PC-9 (cell line): ENCODE measurements at places on chromosomes 13 and 19. TPM values are rescaled to one million over a fixed set of nuclear protein-coding genes. Genes with fewer than 3 reads are reported as not detected.
A peak's percentile ranks its signal among the peaks of the same experiment; 100 is the strongest.

- no peaks in the 10 kb centered on the region for H3K4me1 ChIP-seq
- H3K27me3 ChIP-seq: peaks cover 44% of the 10 kb centered on the region
- no peaks in the 10 kb centered on the region for H3K36me3 ChIP-seq
- DNase-seq: no peak
Measured at GRCh38 chr19:31144075-31144870, 205.0 kb downstream of the TSHZ3 start.

BEST2 gene
- total RNA-seq: not detected in 2 replicates

URAD gene
- not detected in 2 replicates for total RNA-seq

ZNF726 gene
- 7.5 and 9.3 TPM in 2 replicates for total RNA-seq

GRCh38 chr13:44191504-44192171 is 182.0 kb upstream of the SERP2 start:
- no peak for DNase-seq
- no peaks in the 10 kb centered on the region for H3K36me3 ChIP-seq
- H3K27ac ChIP-seq: no peak overlapping the region
- no peak overlapping the region for H3K4me3 ChIP-seq
- peaks cover 17% of the 10 kb centered on the region for H3K4me1 ChIP-seq

ICAM5 gene
- total RNA-seq: 19.2 and 24.0 TPM in 2 replicates

DNA sequence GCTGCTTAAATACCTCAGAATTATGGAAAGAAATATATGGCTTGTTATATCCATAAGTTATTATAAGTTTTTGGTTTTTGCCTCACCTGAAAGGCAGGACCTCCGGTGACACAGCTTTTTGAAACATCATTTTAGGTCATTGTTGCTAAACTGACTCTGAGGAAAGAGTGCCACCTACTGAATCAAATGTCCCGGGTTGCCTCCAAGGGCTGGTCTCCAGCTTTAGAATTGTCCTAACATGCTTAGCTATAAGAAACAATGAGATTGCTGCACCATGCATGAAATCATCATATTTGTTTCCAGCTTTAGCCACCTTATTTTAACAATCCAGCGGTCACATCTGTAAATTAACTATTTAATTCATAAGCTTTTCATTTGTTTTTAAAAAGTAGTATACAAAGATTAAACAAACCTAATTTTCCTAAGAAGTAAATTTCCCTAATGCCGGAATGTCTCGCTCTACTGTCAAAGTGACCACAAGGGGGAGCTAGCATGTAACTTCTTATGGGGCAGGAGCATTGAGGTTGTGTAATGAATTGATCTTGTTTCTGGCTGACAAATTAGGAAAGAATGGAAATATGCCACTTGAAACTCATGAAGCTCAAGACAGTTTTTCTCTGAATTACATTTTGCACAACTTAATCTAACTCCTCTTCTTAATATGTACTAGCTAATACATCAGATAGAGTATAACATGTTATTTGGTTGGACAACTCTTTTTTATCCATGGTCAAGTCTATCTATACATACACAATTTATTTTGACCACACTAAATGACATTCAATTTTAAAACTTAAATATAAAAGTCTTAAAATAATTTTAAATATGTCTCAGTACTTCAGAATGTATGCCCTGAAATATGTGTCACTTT is 6.7 kb upstream of the PCDH17 start:
- no peaks in the 10 kb centered on the region for H3K36me3 ChIP-seq
- no peak overlapping the region for H3K27ac ChIP-seq
- DNase-seq: no peak

APOE gene
- total RNA-seq: 11.5 and 16.5 TPM in 2 replicates

STRN4 gene
- total RNA-seq: 93.3 and 131 TPM in 2 replicates

OR10H1 gene
- total RNA-seq: 0.20 TPM in 1 of 2 replicates, not detected in the other

DNA sequence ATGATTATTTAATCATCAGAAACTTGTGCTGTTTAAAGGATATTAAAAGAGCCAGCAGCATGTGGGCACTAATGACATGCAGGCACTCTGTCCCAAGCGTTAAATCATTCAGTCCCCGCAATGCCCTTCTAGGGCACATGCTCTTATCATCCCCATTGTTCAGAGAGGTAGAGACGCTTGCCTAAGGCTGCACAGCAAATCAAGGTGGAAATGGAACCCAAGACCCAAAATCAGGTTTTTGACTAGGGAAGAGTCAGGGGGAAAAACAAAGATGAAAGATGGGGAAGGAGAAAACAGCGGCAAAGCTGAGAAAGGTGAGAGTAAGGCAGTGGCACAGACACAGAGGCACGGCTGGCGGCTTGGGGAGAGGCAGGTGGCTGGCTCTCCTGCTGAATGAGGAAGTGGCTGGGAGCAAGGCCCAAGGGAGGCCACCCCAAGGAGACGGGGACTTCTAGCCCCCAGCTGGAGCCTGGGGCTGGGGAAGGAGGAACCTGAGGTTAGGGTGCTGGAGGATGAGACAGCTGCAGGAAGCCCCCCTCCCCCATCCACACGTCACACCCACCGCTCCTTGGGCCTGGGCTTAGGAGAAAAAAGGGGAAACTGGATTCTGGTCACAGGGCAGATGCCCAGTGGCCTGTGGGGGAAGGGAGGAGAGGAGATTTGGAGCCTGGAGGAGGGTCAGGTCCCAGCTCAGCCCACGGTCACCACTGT is 1.0 kb upstream of the TYROBP start:
- no peaks in the 10 kb centered on the region for H3K4me1 ChIP-seq
- no peaks in the 10 kb centered on the region for H3K27me3 ChIP-seq
- no peak overlapping the region for H3K27ac ChIP-seq
- no peak for DNase-seq

- H3K27ac ChIP-seq: peak overlapping the region; percentile 77
- no peaks in the 10 kb centered on the region for H3K36me3 ChIP-seq
- peak overlapping the region; percentile 38; the same call in 1 of the 2 replicates for H3K4me3 ChIP-seq
- H3K4me1 ChIP-seq: peaks cover 38% of the 10 kb centered on the region
Measured at GRCh38 chr19:6674868-6675305, 4.9 kb upstream of the TNFSF14 start.

MVB12A gene
- 58.1 and 80.0 TPM in 2 replicates for total RNA-seq

FBN3 gene
- total RNA-seq: 0.05 TPM in 1 of 2 replicates, not detected in the other

SLC46A3 gene
- 0.15 and 0.25 TPM in 2 replicates for total RNA-seq

CATSPERD gene
- not detected in 2 replicates for total RNA-seq
